ENCODE measurements at places on chromosomes 2 and 18.
A peak's percentile ranks its signal among the peaks of the same experiment; 100 is the strongest.

DNA sequence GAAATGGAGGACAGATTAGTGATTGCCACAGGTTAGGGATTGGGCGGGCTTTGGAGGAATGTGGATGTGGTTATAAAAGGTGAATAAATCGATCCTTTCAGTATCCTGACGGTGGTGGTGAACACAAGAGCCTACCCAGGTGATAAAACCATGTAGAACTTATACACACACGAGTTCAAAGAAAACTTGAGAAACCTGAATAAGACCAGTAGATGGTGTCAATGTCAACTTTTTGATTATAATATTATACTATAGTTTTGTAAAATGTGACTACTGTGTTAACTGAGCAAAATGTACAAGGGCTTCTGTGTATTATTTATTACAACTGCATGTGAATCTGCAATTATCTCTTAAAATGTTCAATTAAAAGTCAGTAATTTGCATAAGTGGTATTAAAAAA lies 136.3 kb downstream of the ERBB4 start:
- DNase-seq, result no peak

DNA sequence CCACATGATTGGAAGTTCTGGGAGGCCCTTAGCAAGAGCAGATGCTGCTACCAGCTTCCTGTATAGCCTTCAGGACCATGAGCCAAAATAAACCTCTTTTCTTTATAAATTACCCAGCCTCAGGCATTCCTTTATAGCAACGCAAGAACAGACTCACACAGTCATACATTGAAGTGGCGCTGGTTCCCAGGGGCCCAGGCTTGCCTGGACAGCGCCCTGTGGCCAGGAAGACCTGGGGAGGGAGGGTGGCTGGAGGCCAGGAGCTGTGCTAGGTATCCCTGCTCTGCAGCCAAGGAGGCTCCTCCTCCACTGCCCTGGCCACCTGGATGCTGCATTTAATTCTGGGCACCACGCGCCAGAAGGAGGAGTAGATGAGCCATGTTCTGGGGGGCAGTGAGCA lies 98.1 kb downstream of the AGAP1 start:
- no peak for DNase-seq

DNA sequence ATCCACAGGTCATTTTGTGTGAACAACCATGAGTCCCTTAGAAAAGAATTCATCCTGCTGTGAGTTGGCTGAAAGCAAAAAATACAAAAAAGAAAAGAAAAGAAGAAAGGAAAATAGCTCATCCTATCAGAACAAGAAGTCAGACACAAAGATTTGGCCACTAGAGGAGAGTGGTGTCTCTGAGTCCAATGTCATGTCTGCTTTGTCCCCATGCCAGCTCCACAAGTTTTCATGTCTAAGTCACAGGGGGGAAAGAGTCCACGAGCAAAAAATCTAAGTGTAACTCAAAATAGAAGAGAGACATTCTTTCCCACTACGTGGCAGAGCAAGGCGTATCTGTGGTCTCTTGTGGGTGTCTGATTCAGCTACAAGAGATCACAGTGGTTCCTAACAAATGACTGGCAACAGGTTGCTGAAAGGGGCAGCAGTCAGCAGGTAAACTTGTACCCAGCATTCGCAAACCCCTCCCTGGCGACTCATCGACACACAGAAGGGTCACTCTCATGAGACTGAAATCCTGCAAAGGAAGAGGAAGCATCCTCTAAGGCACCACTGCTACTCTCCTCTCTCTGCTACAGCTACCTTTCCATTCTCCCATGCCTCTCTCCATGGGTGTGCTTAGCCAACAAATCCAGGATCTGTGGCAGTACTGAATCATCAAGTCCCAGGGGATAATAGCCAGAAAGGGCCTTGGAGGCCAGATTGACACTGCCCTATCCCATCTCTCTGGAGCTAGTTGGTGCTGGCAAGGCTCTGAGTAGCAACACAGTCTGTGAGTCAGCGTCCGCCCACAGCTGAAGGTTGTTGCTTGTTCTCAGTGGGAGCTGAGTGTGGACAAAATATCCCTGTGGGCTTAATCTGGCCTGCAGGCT lies 123.0 kb upstream of the SLC39A10 start:
- DNase-seq, result no peak

- no peak for DNase-seq
Observed at GRCh38 chr2:45825001-45825651, 173.7 kb downstream of the PRKCE start.

DNA sequence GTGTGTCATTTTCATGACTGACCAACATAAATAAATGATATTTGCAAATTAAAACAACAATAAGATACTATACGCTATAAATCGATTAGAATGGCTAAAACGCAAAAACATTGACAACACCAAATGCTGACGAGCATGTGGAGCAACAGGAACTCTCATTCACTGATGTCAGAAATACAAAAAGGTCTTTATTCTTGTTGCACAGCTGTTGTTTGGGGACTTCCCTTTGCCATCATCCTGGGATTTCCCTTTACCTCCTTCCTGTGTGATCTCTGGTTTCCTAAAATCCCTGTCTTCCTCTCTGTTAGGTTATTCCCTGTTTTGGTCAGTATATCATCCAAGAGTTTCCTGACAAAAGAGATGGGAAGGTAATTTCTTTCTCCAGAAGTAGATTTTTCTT lies 66.0 kb downstream of the NOL10 start:
- no peak for DNase-seq

GRCh38 chr2:65281627-65282351 lies 54.2 kb downstream of the ACTR2 start:
- no peak for DNase-seq

- no peak for DNase-seq
Observed at GRCh38 chr2:223735659-223736244, 101.6 kb downstream of the AP1S3 start.

GRCh38 chr2:158994920-158995676 lies 26.7 kb downstream of the TANC1 start:
- no peak for DNase-seq

- DNase-seq, result no peak
Observed at GRCh38 chr2:198117406-198118041, 313.1 kb downstream of the PLCL1 start.

GRCh38 chr2:163345795-163346573 lies 389.8 kb downstream of the FIGN start:
- DNase-seq, result peak; percentile 55

GRCh38 chr2:127479866-127480743 lies 46.2 kb downstream of the IWS1 start:
- no peak for DNase-seq

- no peak for DNase-seq
Observed at GRCh38 chr18:28777756-28778155, 600.8 kb upstream of the CDH2 start.

- DNase-seq, result no peak
Observed at GRCh38 chr2:5316001-5316490, 376.1 kb upstream of the SOX11 start.

DNA sequence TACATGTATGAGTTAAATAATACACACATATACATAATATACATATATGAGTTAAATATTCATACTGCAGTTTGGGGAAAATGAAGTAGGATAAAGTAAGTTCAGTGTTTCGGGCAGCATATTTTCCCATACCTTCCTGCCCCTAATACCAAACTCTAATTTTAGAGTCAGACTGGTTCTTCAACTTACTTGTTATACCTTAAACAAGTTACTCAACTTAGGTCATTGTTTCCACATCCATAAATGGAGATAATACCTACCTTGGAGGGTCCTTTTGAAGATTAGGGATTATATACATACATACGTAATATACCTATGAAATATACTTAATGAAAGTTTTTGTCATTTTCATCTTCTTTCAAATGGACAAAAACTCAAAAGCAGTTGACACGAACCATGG lies 8.4 kb downstream of the MEMO1 start:
- DNase-seq, result no peak

- no peak for DNase-seq
Observed at GRCh38 chr18:41875094-41875780, 79.8 kb upstream of the PIK3C3 start.

DNA sequence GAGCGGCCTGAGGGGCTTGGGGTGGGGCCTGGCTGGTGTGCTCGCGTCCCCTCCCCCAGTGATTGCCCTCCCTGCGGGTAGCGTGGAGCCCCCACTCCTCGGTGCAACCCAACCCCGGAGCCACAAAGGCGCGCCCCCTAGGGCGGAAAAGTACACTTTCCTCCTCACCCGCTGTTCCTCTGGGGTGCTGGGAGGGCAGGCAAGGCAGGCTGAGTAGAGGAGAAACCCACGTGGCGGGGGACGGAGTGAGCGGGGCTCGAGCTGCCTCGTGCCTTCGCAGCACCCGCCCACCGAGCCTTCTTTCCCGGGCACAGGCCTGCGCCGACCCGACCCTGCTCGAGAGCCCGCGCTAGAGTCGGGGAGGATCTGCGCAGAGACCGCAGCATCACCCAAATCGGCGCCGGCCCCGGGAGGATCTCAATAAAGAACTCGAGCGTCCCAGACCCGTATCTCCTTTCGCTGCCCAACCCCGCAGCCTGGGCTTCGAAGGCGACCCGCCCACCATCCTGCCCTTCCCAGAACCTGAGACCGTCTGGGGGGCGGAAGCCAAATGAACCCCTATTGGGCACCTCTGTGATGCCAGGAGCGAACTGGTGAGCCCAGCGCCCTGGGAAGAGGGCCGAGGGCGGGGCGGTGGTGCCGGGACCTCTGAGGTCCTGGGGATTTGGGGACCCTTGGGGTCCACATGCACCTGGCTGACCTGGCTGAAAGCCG lies 1.5 kb downstream of the UCN start:
- peak; percentile 56 for DNase-seq

DNA sequence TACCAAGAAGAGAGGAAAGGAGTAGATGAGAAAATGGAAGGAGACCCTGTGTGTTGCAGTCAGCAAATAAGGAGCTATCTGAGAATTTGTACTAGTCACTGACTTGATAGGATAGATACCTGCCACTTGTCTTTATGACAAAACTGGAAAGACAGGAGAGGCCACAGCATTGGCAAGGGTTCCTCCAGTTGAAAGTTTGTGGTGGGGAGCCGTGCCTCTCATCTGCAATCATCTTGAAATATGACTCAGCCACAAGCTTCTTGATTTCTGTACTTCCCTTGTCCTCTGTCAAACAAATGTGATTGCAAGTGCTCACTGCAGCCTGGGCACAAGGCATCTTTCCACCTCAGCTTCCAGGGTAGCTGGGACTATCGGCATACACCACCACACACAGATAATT lies 99.1 kb downstream of the GREB1L start:
- no peak for DNase-seq

GRCh38 chr18:25348386-25349130 lies 3.4 kb downstream of the ZNF521 start:
- no peak for DNase-seq

GRCh38 chr18:13112982-13113381 lies 105.6 kb upstream of the LDLRAD4 start:
- DNase-seq, result no peak

GRCh38 chr2:210309548-210310233 lies 5.3 kb downstream of the MYL1 start:
- no peak for DNase-seq

- no peak for DNase-seq
Observed at GRCh38 chr2:140567734-140568133, 1563.1 kb downstream of the LRP1B start.

- DNase-seq, result no peak
Observed at GRCh38 chr2:86700690-86701089, 19.4 kb upstream of the RMND5A start.

DNA sequence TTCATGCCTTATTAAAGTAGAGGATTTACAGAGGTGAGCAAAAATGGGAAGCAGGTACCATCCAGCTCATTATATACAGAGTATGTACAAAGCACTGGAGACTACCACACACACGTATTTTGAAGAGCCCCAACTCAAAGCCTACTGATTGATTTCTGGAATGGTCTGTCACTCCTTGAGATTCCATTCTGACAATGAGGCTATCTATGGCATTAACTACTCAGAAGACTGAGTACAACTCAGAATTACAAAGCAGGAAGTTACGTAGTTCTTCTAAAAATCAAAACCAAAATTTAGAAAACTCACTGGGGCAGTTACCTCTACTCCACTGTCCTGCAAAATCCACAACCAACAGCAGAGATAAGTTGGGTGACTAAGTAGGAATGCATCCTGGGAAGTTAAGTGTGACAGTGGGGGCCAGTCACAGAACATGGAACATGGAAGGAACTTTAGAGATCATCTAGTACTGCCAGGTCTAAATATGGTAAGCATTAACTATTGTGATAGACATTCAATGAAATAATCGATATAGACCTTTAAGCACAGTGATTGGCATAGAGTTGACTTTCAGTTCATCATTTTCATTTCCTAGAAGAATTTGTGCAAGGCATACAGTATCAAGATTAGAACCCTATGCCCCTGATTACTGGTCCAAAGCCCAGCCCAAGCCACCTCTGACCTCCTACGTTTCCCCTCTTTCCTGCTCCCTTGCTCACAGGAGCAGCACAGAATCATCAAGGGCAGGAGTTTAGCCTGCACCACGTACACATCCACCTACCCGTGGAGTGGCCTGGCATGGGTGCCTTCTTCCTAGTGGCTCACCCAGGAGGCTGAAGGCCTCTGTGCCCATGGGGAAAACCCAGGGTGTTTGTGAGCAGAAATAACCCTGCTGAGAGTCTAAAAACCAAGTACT lies 80.1 kb upstream of the FOSL2 start:
- DNase-seq, result no peak

DNA sequence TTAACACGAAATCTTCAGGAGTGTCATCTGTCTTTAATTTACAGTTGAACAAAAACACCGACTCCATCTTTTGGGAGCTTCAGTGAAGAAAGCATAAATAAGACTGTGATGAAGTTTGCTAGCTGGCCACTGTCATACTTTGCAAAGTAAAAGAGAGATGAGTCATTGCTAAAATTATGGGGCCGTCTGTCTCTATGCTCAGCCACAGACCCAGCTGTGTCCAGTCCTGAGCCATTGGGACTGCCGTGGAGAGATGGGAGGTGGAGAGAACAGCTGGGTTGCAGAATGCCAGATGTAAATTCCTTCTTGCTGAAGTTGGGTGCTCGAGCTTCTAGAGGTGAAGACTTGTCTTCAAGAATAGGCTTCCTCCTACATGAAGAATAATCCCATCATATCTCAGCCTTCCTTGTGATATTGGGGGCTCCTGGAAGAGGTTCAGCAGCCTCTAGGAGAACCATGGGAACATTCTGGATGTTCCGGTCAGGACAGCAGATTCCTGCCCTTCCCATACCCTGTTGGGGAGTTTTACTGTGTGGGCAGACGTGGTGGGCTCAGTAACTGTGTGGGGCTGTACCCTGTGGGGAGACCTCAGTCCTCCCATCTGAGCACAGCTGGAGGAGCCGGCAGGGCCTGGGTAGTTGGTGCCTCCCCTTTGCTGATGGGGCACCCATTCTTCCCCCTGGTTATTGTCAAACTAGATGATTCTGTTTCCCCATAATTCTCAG lies 71.1 kb downstream of the LDLRAD4 start:
- no peak for DNase-seq

GRCh38 chr2:19806591-19806990 lies 95.2 kb downstream of the TTC32 start:
- no peak for DNase-seq

DNA sequence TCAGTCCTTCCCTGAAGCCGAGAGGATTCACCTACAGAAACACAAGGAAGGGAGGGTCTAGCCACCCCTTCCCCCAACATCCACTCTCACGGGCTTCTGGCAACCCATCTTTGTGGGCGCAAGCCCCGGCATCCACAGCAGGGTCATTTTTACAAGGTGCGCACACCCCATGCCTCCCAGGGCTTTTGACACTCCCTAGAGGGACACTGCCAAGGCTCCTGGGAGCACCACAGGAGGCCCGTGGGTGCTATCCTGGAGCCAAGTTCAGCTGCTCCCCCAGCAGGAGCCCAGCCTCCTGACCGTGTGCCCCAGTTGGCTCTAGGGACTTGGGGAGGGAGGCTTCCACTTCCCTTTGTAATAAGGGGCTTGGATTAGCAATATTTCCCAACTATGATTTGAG lies 251.6 kb downstream of the TNS1 start:
- peak; percentile 1 for DNase-seq

- DNase-seq, result no peak
Observed at GRCh38 chr2:212032032-212032431, 506.6 kb downstream of the ERBB4 start.

Data from GM13976 (cell line).